ENCODE measurements at places on chromosomes 16 and 17.

- no peak for DNase-seq
These were observed 7.2 kb upstream of the PDK2 start for GRCh38 chr17:50087912-50088405.

DNA sequence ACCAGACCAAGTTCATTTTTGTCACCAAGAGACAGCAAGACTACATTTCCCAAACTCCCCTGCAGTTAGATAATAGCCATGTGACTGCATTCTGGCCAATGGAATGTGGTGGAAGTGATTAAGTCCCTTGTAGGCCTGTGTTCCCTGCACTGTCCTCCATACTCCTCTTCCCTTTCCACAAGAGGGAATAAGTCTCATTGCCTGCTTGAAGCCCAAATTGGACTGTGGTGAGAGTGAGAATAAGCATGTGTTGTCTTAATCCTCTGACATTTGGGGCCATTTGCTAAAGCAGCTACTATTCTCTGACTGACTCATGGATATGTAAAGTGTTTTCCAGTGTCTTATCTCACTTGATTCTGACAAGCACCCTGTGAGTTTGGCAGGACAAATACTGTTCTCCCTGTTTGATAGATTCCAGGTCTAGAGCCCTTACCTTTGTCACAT is 20.7 kb downstream of the PIK3R6 start:
- peak; percentile 42 for DNase-seq

DNA sequence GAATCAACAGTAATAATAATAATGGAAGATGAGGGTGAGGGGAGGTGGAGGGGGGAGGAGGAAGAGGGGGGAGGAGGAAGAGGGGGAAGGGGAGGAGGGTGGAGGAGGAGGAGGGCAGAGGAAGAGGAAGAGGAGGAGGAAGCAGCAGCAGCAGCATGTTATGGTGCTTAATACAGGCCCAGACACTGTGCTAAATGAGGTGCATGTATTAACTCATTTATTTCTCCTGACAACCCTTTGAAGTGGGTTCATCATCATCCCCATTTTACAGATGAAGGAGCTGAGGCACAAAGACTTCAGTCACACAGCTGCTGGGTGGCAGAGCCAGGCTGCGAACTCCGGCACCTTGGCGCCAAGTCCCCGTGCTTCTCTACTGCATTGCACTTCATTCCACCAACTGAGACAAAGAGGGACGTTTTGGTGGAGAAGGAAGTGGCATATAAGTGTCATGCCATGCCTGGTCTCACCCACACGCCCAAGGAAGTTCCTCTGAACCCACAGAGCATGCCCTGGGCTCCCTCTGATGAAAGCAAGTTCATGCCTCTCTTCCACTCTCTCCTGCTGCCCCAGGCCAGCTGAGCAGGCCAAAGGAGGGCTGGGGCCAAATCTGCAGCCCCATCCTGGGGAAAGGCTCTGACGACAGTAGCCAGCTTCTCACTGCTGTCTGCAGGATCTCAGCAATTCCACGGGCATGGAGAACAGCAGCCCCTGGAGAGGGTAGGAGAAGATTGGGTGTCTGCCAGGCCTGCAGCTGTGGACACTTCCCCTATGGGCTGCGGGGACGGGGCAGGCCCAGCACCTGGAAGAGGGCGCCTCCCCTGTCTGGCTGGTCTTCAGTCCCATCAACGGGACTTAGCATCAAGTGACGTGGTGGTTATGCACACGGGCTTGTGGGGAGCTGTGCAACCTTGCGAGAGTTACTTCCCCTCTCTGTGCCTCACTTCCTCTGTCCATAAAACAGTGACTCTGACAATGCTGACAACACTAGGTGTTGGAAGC is 21.8 kb downstream of the XYLT1 start:
- no peak for DNase-seq

- DNase-seq, result no peak
These were observed 37.8 kb downstream of the CYB5D2 start for GRCh38 chr17:4180791-4181190.

- DNase-seq, result no peak
These were observed 107.0 kb downstream of the ZFHX3 start for GRCh38 chr16:72940886-72941285.

- no peak for DNase-seq
These were observed 45.5 kb downstream of the ZCCHC14 start for GRCh38 chr16:87447323-87447722.

DNA sequence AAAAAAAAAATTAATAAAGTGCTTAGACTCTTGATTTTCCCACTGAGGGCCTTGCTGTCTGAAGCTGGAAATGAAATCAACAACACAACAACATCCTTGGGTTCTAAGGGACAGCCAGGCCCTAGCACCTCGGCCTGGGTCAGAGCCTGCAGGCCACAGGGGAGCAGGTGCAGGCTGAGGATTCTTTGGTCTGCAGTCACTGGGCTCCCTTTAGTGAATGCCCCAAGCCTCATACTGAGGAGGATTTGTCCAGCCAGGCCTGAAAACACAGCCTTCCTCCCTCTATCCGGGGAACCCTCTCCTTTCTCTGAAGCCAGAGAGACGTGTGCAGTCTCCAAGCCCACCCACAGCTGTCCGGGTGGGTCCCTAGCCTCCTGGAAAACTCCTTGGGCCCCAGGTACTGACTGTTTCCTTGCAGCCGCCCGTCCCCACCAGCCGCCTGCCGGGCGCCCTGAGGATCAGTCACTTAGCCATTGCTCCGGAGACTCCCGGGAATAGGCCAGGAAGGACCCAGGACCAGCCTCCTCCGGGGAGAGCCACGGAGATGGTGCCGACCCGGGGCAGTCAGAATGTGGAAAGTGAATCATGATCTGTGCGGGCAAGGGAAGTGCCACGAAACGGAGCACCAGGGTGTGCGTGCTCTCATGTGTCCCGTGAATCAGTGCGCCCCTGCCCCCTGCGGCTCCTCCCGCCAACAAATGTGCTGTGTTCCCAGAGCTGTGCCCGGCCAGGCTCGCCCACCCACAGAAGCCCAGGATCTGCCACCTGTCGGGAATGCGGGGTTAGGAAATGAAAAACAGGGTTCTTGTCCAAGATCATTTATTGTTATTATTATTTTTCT is 91.0 kb downstream of the RTN4RL1 start:
- DNase-seq, result no peak

DNA sequence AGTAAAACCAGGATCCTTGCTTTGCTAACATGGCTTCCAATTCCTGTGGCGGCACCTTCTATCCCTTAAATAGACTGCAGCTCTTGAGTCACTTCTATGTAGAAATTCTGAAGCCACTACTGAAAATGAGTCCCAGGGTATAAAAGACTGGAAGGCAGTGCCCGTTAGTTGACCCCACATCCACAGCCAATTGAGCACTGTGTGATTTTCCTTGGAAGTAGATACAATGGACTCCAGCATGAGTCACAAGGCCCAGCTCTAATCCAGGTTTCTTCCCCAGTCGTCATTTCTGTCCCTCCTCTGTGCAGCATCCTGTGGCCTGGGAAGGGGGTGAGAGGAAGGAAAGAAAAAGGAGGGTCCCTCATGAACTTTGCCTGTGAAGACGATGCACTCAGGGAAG is 69.5 kb downstream of the HLF start:
- DNase-seq, result no peak

DNA sequence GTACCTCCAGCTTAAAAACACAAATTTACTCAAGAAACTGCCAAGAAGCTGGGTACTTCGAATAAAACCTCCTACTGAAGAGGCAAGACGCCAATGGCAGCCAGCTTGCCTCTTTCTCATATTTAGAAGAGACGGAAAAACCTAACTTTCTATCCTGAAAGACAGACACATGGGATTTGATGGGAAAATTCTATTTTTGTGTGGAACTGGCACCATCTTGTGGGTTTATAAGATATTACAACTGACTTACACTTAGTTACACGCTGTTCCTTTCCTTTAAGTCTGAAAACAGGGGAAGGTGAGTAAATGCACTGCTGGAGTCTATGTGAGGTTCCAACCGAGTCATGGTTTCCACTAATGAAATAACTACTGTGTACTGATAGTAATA is 10.3 kb downstream of the ZNF18 start:
- DNase-seq, result no peak

- DNase-seq, result no peak
These were observed 286.7 kb downstream of the SEC14L1 start for GRCh38 chr17:77427391-77427991.

GRCh38 chr17:55635253-55635914 is 87.3 kb downstream of the TMEM100 start:
- no peak for DNase-seq

DNA sequence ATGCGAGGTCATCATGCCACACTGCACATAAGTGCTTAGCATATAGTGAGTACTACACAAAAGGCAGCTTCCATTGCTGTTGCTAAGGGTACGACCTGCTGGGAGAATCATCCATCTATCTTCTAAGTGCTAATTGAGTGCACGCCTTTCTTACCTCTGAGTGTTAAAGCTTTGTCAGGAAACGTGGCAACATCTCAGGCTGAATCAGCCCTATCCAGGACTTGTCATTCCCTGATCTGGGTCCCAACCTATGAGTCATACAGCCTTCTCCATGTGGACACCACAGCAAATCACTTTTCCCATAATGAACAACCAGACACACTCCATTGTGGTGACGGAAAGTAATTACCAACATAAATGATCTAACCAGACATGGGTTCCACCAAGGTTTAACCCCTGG is 201.1 kb upstream of the MAF start:
- no peak for DNase-seq

DNA sequence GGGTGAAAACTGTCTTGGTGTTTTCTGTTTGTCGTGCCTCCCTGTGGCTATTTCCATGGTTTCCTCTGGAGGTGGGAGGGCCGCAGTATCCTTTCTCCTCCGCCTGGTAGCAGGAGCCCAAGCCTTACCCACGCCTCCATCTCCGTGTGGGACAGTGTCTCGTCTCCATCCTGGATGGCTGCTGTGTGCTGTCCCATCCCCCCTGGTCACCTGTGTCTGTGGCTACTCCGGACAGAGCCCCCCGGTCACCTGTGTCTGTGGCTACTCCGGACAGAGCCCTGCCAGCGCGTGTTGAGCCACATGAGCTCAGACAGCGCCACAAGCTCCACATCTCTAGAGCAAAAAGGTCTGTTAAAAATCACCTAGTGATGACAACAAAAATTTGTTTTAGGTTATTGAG is 198.2 kb upstream of the CHMP6 start:
- DNase-seq, result no peak

GRCh38 chr16:17801068-17801467 is 330.3 kb upstream of the XYLT1 start:
- DNase-seq, result no peak

GRCh38 chr16:2587891-2588565 is 50.2 kb downstream of the PDPK1 start:
- no peak for DNase-seq

DNA sequence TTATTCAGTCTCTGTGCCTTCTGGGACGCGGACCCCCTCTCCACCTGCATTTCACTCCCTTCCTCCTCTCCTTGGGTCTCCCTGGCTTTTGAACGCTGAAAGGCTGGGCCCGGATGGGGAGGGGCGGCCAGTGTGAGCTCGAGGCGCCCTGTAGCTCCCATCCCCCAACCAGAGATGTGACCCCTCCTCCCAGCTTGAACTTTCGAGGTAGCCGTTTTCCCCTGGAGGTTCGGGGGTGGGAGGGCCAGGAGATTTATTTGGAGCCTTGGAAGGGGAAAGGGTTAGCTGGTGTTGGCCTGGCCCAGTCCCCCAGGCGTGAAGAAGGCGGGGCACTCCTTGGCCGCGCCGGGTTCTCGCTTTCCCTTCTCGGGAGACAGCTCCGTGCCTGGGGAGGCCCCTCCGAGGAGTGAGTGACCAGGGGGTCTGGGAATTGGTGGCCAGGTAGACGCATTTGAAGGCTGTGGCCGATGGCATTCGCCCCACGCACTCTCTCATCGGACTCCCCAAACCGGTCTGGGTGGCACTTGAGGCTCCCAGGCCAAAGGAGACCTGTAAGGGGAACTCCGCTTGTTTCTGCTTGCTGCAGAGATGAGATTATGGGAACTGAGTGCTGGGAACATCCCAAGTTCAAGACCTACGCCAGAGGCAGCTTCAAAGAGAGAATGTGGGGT is 942 bp downstream of the LDAF1 start:
- DNase-seq, result peak; percentile 49

DNA sequence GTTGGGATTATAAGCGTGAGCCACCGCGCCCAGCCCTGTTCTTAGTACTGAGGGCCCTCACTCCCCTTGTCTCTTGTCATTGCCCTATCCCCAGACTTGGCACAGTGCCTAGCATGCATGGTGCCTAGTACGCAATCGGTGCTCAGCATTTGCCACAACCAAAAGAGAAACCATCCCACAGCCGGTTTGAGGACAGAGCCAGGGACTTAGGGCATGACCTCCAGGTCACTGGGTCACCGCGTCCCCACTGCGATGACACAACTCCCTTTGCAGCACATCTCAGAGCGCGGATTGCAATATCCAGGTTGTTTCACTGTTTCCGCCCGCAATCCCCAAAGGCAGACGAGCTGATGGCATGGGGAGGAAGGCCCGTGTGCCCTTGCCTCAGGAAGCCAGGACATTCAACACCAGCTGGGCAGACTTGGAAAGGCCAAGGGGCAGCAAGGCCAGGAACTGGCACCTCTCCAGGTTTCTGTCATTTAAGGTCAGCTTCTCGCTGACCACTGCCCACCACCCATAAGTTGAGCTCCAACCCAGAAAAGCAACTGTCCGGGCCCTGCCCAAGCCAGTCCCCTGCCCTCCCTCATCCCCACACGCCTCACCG is 274.5 kb downstream of the MRTFB start:
- no peak for DNase-seq

GRCh38 chr16:68072038-68072695 is 13.0 kb upstream of the NFATC3 start:
- no peak for DNase-seq

DNA sequence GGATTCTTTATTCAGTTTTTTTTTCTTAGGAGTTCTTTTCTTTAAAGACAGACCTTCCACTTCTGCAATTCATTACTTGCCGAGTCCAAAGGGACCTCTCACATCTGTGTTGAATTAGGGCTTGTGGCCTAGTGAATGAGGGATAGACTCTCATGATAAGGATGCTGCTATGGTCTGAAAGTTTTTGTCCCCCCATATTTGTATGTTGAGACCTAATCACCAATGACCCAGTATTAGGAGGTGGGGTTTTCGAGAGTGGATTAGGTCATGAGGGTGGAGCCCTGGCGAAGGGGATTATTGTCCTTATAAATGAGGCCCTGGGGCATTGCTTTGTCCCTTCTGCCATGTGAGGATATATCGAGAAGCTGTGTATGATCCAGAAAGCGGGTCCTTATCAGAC is 9.5 kb downstream of the KRT12 start:
- no peak for DNase-seq

- DNase-seq, result no peak
These were observed 540 bp downstream of the PPP4C start for GRCh38 chr16:30076276-30076791.

DNA sequence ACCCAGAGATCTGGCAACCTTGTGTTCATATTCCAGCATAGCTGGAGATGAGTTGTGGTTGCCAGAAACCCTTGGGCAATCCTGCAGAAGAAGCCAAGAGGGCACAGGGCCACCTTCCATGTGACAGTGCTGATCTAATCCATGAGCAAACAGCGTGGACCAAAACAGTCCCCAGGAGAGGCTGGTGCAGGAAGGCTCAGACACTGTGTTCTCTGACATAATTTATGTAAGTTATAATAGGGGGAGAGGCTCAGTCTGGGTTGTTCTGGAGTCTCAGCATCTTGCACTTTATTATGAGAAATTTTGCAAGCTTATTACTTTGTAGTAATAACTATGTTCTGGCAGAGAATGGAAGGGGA is 273.9 kb downstream of the HAPSTR1 start:
- DNase-seq, result no peak

- DNase-seq, result peak; percentile 56
These were observed 182.6 kb downstream of the NTN1 start for GRCh38 chr17:9203771-9204425.

- no peak for DNase-seq
These were observed 47.0 kb upstream of the ZNF423 start for GRCh38 chr16:49902908-49903307.

GRCh38 chr16:69763599-69763942 is 1.4 kb downstream of the WWP2 start:
- DNase-seq, result no peak

Measured in WERI-Rb-1 (cell line).